NCI-H446 (cell line): ENCODE measurements at places on chromosomes 12 and 14.

- no peak for DNase-seq
Measured at GRCh38 chr12:86254399-86255107, 1.6 kb downstream of the MGAT4C start.

GRCh38 chr12:25194214-25194613, 746 bp downstream of the DNAI7 start:
- DNase-seq = no peak

- no peak for DNase-seq
Measured at GRCh38 chr12:59484575-59484974, 111.3 kb upstream of the SLC16A7 start.

- no peak for DNase-seq
Measured at GRCh38 chr12:46548605-46549071, 176.1 kb upstream of the SLC38A2 start.

- no peak for DNase-seq
Measured at GRCh38 chr12:72366255-72366654, 94.1 kb downstream of the TRHDE start.

DNA sequence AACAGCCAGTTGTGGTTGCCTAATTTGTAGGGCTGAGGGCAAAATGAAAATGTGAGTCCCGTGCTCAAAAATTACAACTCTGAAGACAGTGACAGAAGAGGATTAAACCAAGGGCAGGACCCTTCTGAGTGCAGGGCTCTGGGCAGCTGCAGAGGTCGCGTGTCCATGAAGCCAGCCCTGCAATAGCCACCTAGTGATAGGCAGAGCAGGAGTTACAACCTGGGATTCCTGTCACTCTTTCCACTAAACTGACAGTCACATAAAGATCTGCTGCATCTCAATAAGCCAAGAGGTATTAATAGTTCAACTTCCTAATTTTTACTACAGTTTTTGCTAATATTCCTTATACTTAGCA, 94.1 kb downstream of the SLC2A13 start:
- DNase-seq = no peak

- no peak for DNase-seq
Measured at GRCh38 chr12:16608946-16609539, 3.1 kb upstream of the LMO3 start.
